ENCODE measurements at places on chromosomes 12 and 14. TPM values are rescaled to one million over a fixed set of nuclear protein-coding genes. Genes with fewer than 3 reads are reported as not detected.
A peak's percentile ranks its signal among the peaks of the same experiment; 100 is the strongest.

GRCh38 chr14:87152693-87153092, 840.3 kb downstream of the GALC start:
- no peaks in the 10 kb centered on the region for H3K4me1 ChIP-seq
- no peaks in the 10 kb centered on the region for H3K36me3 ChIP-seq
- H3K4me3 ChIP-seq, result no peak overlapping the region

- no peak for DNase-seq
- no peaks in the 10 kb centered on the region for H3K36me3 ChIP-seq
- no peak overlapping the region for H3K27ac ChIP-seq
- no peaks in the 10 kb centered on the region for H3K4me1 ChIP-seq
- no peak overlapping the region for H3K4me3 ChIP-seq
- no peaks in the 10 kb centered on the region for H3K27me3 ChIP-seq
These were observed 1981.7 kb upstream of the FLRT2 start for GRCh38 chr14:83548061-83548839.

SMCO3 gene
- not detected for total RNA-seq

ANKRD33 gene
- total RNA-seq, result not detected

AQP6 gene
- not detected for total RNA-seq

- no peaks in the 10 kb centered on the region for H3K4me1 ChIP-seq
- no peak for DNase-seq
- H3K27ac ChIP-seq, result no peak overlapping the region
- no peaks in the 10 kb centered on the region for H3K27me3 ChIP-seq
These were observed 38.8 kb downstream of the SLC15A5 start for GRCh38 chr12:16238661-16239060.

- H3K36me3 ChIP-seq, result peaks cover 63% of the 10 kb centered on the region
- H3K27me3 ChIP-seq, result no peaks in the 10 kb centered on the region
- no peak overlapping the region for H3K4me3 ChIP-seq
- H3K4me1 ChIP-seq, result peaks cover 56% of the 10 kb centered on the region
- no peak for DNase-seq
These were observed 32.8 kb downstream of the GTF2A1 start for GRCh38 chr14:81187832-81188522.

DNA sequence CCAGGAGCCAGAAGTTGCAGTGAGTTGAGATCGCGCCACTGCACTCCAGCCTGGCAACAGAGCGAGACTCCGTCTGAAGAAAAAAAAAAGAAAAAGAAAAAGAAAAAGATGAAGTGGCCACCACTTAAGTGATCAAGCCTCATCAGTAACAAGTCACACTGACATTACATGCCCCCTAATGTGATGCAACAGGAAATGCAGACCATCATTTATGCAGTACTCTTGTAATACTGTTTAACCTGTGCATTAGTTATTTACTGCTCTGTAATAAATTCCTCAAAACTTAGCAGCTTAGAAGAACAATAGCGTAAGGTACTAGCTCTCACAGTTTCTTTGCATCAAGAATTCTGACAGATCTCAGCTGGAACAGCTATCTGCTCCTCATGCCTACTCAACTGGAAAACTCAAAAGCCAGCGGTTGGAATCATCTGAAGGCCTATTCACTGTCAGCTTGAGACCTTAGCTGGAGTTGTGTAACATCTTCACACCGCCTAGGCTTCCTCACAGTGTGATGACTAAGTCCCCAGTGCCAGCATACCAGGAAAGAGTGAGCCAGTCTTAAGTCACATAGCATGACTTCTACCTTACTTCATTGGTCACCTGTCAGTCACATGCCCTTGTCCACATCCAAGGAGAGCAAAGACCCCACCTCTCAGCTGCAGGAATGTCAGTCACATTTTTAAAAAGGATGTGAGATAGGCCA, 31.5 kb downstream of the EPS8 start:
- H3K36me3 ChIP-seq, result no peaks in the 10 kb centered on the region
- H3K4me1 ChIP-seq, result no peaks in the 10 kb centered on the region
- no peak overlapping the region for H3K27ac ChIP-seq
- no peak overlapping the region for H3K4me3 ChIP-seq

GRCh38 chr12:100721169-100721568, 73.4 kb upstream of the ANO4 start:
- peaks cover 2% of the 10 kb centered on the region for H3K4me1 ChIP-seq
- no peaks in the 10 kb centered on the region for H3K36me3 ChIP-seq
- no peak for DNase-seq
- no peak overlapping the region for H3K4me3 ChIP-seq
- peaks cover 39% of the 10 kb centered on the region for H3K27me3 ChIP-seq
- no peak overlapping the region for H3K27ac ChIP-seq

TMEM263 gene
- 32.6 TPM for total RNA-seq

DNA sequence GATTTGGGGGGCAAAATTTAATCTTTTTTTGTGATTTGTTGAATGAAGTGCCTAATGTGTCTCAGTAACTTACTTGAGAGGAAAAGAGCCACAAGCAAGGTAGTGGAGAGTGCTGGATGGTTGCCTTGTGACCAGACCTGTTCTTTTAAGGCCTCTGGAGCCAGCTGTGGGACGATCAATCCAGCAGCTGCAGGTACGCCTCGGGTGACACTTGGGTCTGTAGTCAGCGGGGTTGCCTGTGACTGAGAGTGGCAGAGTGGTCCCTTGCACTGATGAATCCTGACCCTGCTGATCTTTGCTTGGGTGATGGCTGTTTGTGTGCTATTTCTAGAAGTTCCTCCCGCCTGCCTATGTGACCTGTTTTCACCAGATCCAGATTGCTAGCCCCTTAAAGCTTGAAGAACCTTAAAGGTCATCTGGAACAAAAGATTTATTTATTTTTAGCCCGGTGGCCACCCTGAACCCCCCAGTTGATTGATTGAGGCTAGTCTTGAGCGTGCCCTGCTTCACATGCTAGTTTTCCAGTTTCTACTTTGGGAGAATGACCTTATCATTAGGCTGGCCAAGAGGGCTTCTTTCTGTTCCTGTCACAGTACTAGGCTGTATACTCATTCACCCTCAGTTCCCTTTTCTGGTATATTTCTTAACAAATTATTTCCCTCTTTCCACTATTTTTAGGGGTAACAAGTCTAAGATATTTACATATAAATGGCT, 23.2 kb downstream of the PRKCH start:
- H3K27me3 ChIP-seq, result no peaks in the 10 kb centered on the region
- DNase-seq, result no peak
- H3K4me3 ChIP-seq, result peak overlapping the region; percentile 68
- H3K27ac ChIP-seq, result peak overlapping the region; percentile 86
- H3K4me1 ChIP-seq, result peaks cover 100% of the 10 kb centered on the region
- peaks cover 74% of the 10 kb centered on the region for H3K36me3 ChIP-seq

- peaks cover 3% of the 10 kb centered on the region for H3K4me1 ChIP-seq
- peak overlapping the region; percentile 14 for H3K4me3 ChIP-seq
- H3K27ac ChIP-seq, result no peak overlapping the region
- no peaks in the 10 kb centered on the region for H3K36me3 ChIP-seq
- peaks cover 28% of the 10 kb centered on the region for H3K27me3 ChIP-seq
- peak; percentile 47 for DNase-seq
These were observed 34.5 kb upstream of the VRK1 start for GRCh38 chr14:96762650-96763049.

FAM181A gene
- not detected for total RNA-seq

EMP1 gene
- total RNA-seq, result 36.1 TPM
